ENCODE measurements at places on chromosomes 4 and X.

GRCh38 chrX:12370497-12370986, 232.3 kb downstream of the FRMPD4 start:
- DNase-seq: no peak

DNA sequence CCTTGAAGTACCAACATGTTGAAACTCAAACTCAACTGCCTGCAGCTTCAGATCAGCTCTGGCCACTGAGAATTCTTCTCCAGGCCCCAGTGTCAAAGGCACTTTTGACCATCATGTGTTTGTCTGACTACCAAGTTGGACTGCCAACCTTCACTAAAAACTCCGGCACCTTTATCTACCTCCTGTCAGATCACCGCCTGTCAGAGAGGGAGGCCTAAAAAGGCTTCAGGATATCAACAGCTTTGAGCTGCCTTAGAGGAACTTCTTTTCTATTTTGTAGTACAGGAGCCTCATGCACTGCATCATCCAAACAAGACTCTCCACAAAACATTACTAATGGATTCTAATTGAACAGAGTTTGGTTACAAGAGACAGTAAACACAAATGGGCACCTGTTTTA, 2.8 kb downstream of the ACSL1 start:
- no peak for DNase-seq

DNA sequence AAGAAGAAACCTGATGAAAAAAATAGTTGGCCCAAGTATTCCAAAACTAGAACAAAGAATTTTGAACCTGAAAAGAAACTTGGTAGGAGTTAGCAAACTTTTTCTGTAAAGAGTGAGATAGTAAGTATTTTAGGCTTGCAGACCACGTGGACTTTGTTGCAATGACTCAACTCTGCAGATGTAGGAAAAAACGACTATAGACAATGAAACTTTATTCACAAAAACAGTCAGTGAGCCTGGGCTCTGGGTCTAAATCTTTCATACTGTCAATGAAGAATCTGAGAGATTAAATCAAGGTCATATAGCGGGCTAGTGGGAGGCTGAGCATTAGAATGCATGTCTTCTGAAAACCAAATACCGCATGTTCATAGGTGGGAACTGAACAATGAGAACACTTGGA, 23.0 kb downstream of the SH3D19 start:
- DNase-seq: no peak

DNA sequence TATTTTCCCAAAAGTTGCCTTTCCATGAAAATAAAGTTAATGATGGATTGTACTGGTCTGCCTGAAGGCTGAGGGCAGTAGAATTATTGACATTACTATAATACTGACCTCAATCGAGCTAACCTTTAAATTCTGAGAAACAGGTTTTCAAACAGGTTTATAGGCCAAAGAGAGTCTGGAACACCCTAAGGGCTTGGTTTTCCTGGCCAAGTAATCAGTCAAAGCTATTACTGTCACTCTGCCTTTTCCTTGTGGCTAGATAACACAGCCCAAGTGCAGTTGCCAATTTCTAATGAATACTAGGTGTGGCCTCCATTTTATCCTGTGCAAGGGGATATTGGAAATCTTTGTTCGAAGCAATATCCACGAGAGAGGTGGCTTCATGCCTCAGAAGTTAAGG, 75.2 kb downstream of the INTS12 start:
- DNase-seq: no peak

GRCh38 chr4:142434519-142435224, 411.4 kb downstream of the INPP4B start:
- no peak for DNase-seq

GRCh38 chrX:44967221-44967620, 94.2 kb downstream of the KDM6A start:
- DNase-seq: no peak

- DNase-seq: no peak
These were observed at the start of gene AMER1 for GRCh38 chrX:64205441-64205734. TSS of gene AMER1 (minus strand) at chrX:64205708. CDS start at chrX:64193286, 12,422 bp downstream.

DNA sequence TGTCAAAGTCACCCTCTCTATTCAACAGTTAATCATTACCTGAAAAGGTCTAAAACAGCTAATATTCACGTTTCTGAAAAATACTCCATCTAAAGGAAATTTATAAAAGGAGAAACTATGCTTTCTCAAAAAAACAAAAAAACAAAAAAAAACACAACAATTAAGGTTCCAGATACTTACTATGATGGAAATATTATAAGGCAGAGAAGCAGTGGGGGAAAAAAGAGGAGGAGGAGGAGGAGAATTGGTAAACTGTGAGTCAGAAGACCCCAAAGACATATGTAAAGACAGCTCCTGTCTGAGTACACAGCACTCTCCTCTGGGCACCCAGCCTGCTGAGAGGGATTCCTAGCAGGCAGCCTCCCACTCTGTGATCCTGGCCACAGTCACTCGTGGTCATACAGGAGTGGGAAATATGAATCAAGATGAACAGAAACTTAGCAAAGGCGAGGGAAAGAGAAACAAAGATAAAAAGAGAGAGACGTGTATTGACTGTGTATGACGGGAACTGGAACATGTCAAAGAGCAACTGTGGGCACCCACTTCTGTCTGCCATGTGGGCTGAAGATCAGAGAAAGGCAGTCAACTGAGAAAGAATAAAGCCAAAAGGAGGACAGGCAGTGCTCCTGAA, 12.5 kb downstream of the KLHL15 start:
- peak; percentile 56 for DNase-seq

- DNase-seq: no peak
These were observed 216.0 kb upstream of the TAPT1 start for GRCh38 chr4:16442296-16442695.

DNA sequence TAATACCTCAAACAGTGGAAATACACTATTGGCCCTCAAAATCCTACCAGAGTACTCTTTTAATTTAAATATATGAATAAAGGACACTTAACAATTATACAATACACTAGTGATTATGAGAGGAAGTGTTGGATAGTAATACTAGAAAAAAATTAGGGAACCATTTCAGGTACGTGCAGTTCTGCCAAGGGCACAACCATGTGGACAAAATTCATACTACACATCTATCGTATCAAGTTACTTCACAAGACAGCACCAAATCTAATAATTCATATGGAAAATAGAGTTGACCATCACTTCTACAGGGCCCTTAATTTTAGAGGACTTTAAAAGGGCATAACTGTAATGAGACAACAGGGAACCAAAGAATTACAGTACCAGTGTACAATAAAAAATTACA, 69.2 kb upstream of the ZCCHC13 start:
- no peak for DNase-seq

- DNase-seq: no peak
These were observed 44.0 kb downstream of the OSTC start for GRCh38 chr4:108694423-108694822.

GRCh38 chr4:154441124-154441523, 50.5 kb downstream of the DCHS2 start:
- DNase-seq: no peak

- no peak for DNase-seq
These were observed 17.7 kb downstream of the FOXR2 start for GRCh38 chrX:55640854-55641253.

DNA sequence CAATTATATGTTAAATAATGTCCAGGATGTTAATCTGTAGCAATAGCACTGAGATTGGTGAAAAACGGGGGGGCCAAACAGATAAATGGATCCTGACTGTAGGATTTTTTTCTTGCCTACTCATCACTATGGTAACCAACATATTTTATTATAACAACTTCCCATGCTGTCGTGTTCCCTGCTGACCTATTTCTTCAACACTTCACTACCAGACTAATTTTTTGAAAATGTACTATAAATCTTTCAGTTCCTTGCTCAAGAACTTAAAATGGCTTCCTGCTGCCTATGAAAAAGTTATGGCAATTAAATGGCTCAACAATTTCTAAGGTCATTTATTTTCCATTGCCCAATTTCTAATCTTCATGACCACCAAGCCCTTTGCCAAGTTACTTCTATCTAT, 38.9 kb upstream of the CFAP47 start:
- no peak for DNase-seq

- no peak for DNase-seq
These were observed 804 bp downstream of the OSTC start for GRCh38 chr4:108651014-108651791.

DNA sequence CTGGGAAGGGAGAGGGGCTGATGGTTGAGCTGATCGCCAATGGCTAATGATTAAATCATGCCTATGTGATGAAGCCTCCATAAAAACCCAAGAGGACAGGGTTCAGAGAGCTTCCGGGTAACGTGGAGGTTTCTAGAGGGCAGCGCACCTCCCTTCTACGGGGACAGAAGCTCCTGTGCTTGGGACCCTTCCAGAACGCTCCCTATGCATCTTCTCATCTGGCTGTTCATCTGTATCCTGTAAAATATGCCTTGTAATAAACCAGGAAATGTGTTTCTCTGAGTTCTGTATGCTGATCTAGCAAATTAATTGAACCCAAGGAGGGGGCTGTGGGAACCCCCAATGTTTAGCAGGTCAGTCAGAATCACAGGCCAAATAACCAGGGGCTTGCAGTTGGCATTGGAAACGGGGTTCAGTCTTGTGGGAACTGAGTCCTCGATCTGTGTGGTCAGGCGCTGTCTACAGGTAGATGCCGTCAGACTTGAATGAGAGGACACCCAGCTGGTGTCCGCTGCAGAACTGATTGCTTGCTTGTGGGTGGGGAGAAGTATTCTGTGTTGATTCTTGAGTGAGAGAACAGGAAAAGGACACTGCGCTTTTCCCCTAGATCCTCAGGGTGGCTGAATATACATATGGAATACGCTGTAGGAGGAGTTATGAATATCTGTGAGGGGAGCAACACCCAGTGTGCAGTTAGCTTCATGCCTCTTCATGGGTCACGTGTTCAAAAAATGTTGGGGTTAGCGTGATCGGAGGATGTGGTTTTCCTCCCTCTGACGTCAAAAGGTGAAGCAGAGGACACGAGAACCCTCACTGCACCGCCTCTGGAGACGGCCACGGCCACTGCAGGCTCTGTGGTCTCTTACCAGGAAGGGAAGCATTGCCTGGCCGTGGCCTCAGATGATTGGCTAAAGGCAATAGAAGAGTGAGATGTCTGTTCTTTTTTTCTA, 29.2 kb downstream of the HTT-AS start:
- DNase-seq: peak; percentile 76

DNA sequence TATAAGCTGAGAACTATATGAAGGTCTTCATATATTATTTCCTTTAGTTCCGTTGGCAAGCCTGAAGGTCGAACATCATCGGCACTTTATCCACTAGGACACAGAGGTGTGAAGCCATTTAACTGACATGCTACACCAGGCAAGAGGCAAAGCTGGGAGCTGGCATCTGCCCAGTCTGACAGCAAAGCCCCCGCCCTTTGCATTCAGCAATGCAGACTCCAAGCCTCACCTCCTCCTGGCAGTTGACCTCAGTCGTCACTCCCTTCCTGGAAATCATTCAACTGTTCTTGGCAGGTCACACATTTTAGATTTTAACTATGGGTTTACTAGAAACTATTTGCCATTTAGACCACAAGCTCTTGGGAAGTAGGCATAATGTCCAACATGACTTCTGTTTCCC, 135.8 kb upstream of the FRG1 start:
- no peak for DNase-seq

- DNase-seq: no peak
These were observed 1049.0 kb upstream of the GRIA3 start for GRCh38 chrX:122135070-122135469.

- peak; percentile 27 for DNase-seq
These were observed 53.6 kb upstream of the HPSE start for GRCh38 chr4:83388313-83388676.

DNA sequence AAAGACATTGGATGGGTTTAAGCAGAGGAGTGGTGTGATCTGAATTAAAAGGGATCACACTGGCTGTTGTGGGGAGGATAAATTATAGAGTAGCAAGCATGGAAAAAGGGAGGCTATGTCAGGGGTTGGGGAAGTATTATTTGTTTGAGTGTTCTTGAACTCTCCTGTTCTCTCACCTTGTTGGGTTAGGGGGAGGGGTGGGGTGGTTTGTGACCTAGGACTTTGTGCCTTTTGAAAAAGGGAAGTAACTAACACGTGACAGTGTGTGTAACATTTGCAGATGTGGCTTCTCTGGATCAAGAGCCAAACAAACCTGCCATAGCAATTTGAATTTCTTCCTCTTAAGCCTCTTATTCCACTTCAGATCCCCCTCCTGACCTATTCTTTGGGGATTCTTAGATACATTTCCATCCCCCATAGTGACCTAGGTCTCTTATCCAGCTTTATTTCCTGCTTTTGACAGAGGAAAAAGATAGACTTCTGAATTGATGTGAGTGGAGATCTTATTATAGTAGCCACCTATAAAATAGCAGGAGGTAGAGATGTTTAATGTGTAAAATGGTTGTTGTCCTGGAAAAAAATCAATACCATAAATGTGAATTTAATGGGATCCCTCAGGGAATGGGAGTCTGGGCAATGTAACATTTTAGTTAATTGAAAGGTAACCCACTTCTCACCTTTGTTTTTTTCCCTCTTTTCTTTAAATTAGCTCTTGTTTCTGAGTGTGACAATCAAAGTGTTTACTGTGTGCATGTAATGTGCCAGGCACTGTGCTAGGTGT, 120.4 kb downstream of the CT47B1 start:
- DNase-seq: no peak

DNA sequence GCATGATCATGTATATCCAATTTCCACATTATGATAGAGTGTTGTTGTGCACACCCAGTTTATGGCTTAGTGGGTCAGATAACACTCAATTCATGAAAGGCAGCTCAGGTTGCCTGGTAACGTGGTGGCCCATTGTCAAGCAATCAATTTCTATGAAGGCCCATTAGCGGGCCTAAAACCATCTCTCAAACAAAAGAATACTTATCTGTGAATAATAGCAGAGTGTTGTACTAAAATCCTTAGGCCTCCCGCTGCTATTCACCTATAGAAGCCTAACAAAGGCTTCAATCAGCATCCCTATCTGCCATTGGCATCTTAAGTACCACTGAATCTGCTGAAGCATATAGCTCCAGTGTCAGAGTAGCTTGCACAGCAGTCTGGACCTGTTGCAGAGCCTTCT, 849.6 kb upstream of the POU3F4 start:
- no peak for DNase-seq

DNA sequence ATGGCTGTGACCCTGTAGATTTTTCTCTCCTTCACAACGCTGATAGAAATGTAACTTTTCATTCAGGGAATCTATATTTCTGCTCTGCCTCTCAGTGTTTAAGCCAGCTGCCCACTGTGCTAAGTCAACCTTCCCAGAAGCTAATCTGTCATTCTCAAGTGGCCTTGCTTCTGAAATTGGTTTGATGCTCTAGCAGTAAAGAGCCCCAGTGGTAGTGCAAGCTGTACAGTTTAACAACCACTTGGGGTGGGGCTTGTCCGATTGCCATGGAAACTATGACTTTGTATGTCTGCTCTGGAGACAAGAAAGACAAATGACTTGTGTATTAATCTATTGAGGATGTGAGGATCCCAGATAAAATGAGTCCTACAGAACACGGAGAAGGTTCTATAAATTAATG, 620.9 kb upstream of the GALNT7 start:
- no peak for DNase-seq

Data from activated CD4-positive, alpha-beta T cell treated with anti-CD3 and anti-CD28 coated beads for 48 hours (primary cell).